ENCODE measurements at places on chromosomes 12 and 14. TPM values are rescaled to one million over a fixed set of nuclear protein-coding genes. Genes with fewer than 3 reads are reported as not detected.
A peak's percentile ranks its signal among the peaks of the same experiment; 100 is the strongest.

GRCh38 chr12:9319044-9319841 is 111.0 kb upstream of the PZP start:
- no peak for DNase-seq

GRCh38 chr12:94026596-94026995 is 121.8 kb upstream of the PLXNC1 start:
- DNase-seq: peak; percentile 66

DNA sequence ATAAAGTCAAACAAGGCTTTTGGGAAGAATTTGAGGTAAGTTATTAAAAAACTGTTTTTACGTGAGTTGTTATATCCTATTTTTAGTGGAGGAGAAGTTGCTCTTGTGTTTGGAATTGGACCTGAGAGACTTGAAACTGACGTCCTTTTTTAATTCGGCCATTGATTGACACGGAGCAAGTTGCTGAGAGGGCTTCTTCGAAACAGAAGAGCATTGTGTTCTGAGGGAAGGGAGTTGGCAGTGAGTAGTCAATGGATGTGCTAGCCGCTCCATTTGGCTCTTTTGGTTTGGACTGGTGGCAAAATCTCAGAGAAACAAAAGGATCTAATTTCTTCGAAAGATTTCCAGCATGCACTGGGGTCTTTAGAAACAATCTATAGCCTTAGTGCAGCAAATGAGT is 37.3 kb downstream of the PTPN11 start:
- no peak for DNase-seq

GRCh38 chr12:43428088-43428600 is 123.9 kb downstream of the ADAMTS20 start:
- no peak for DNase-seq

- DNase-seq: no peak
Measured at GRCh38 chr14:99675382-99675835, 8.7 kb upstream of the CYP46A1 start.

DNA sequence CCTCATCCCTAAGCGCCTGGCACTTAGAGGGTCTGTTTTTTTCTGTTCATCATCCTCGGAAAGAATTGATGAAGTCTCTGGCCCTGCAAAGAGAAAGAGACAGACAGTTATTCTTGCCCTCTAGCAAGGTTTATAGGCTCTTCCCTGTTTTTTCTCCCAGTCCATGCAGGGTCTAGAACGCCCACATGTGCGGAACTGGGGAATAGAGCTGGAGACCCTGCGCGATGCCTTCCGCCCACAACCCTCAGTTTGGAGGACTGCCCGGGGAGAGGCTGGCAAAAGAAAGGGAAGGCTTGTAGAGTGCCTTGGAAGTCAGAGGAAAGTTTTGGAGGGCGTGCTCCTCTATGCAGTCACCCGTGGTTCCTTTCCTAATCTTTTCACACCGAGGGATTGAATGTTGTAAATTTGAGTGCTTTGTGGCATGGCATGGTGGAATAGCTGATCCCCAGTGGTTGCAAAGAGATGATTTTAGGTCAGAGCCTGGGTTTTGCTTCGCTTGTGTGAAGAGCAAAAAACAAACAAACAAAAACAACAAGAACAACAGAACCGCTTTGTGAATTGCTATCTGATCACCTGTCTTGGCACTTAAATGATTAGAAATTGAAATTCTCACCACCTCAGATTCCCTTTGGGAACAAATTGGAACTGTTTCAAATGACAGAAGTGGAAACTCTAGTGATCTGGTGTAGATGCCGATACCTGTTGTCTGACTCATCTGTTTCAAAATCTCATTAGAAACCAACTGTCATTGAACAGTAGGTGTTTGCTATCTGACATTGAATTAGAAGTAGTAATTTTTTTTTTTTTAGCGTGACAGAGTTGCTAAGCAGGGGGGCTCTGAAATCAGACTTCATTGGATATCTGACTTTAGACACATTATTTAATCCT is 947 bp downstream of the GAS2L3 start:
- DNase-seq: peak; percentile 67

GRCh38 chr12:49953961-49954846 is 3.7 kb downstream of the AQP2 start:
- no peak for DNase-seq

Gene C12orf60
- 1.3 TPM for total RNA-seq

Measured in tongue (tissue), 3 donors.